ENCODE measurements at places on chromosomes 12 and 14.

- DNase-seq, result no peak
These were observed 3.0 kb upstream of the TCHP start for GRCh38 chr12:109897029-109897428.

DNA sequence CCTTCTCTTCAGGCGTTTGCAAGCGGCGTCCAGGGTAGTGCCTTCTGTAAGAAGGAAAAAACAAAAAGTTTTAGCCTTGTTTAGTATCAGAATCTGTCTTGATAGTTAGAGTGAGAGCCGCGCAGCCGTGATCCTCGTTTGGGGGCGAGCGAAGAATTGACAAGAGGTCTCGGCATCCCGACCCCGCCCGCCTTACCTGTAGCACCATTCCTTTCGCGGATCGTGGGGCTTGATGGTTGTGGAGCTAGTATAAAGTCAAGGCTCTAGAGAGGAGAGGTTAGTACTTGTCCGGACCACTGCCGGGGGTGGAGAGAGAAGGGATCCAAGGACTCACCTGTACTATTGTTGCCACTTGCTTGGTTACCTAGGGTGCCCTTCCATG, 494 bp downstream of the TMTC3 start:
- DNase-seq, result peak; percentile 16

GRCh38 chr12:95322326-95322725, 104.7 kb downstream of the VEZT start:
- DNase-seq, result no peak

DNA sequence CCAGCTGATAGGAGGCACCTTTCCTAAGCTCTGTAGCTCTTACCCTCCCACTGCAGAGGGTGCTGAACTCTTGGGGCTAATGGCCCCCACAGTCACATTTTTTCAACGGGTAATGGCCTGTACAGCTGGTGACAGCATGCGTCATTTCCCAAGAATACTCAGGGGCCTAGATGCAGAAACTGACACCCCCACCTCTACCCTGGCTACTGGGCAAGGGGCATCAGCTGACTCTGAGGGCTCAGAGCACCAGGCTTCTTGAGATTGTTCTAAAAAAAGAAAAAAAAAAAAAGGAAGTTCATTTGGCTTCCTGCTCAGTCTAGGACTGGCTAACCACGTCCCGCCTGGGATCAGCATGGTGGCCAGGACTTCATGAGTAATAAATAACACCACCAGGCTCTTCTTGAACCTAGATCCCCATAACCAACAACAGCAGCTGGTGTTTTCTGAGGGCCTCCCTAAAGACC, 35.2 kb downstream of the ZFP36L1 start:
- DNase-seq, result no peak

DNA sequence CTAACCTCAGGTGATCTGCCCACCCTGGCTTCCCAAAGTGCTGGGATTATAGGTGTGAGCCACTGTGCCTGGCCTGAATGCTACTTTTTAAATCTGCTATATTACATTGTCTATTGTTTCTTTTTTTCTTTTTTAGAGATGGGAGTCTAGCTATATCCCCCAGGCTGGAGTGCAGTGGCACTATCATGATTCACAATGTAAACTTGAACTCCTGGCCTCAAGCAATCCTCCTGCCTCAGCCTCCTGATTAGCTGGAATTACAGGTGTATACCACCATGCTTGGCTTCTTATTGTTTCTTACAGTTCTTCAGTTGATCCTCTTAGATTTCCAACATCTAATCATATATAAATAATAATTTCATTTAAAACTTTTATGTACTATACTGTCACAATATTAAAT, 15.3 kb upstream of the WDR20 start:
- no peak for DNase-seq

DNA sequence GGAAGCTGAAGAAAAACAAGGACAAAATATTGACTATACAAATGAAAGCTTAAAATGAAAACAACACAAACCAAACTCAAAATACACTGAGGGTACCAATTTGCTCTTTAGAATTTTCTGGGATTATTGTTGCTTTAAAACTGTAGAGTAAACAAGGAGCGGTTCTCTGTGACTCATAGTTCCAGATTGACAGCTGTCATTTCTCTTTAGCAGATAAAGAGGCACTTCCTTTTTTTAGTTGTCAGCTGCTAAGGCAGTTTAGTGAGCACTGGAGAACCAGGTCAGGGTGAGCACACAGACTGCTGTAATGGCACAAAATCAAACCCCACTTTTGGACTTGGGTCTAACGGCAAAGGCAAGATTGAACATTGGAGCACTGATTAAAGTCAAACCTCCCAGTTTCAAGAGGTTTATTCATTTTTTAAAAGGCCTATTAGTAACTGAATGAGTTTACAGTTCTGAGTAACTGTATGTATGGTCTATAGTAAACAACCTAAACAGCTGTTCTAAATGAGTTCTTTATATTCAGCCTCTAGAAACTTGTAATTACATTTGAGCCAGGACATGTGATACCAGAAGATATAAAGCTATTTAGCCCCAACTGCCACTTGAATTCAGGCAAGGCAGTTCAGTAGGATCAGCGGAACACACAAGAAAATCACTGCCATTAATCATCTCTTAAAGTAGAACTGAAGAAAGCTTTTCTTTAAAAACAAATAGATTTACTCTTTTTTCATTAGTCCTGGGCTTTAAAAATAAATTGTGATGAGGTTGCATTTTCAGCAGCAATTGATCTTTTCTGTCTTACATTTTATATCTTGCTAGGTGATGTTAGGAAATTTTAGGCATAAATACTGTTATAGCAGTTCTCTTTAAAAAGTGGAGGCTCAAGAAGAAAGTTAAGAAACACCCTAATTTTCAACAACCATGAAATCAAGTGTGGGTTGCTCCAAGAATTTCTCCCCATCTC, 71.7 kb upstream of the PRICKLE1 start:
- DNase-seq, result no peak

DNA sequence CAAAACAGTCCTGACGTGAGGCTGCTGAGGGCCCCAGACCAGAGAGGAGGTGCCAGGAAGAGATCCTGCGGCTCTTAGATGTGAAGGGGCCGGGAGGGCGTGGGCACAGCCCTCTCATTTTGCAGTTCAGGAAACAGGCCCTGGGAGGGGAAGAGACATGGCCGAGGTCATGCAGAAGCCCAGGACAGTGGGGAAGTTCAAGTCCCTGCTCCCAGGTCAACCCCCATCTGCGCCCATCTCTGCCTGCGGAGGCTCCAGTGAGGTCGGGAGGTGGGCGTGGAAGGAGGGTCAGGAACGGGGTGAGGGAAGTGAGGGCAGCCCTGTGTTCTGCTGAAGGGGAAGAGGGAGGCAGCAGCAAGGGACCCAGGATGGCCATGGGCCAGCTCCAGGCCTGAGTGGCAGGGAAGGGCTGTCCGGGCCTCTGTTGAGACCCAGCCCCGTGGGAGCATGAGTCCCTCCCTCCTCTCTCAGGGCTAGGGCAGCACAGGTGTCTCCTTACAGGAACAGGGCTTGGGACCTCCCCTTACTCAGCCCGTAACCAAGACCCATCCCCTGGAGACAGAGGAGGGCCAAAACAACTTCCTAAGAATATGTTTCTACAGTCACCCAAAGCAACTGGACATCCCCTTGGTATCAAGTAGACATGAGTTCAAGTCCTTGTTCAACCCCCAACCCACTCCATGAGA, 90.8 kb downstream of the LGMN start:
- DNase-seq, result no peak

- DNase-seq, result no peak
These were observed 344.7 kb upstream of the GARIN6 start for GRCh38 chr12:99302874-99303273.

DNA sequence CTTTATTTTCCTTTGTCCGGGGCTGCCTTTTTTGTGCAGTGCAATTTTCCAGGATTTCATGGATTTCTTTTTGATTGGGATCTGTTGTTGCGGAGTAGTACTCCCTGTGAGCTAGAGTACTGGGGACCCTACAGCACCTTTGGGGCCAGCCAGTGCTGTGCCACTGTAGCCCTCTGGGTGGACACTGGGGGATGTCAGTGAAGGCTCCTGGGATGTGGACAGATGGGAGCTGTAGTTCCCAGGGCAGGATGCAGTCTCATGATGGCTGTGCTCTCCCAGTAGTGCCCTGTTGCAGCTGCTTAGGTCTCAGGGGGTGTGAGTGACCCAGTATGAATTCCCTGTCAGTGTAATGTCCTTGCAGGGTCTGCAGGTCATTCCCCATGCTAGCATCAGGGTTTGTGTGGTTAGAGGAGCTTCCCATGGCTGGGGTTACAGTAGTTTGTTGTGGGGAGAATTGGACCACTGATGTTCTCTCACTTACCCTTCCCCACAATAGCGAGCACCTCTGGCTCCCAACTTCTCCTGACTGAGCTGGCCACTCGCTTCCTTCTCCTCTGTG, 72.2 kb downstream of the BRMS1L start:
- no peak for DNase-seq

DNA sequence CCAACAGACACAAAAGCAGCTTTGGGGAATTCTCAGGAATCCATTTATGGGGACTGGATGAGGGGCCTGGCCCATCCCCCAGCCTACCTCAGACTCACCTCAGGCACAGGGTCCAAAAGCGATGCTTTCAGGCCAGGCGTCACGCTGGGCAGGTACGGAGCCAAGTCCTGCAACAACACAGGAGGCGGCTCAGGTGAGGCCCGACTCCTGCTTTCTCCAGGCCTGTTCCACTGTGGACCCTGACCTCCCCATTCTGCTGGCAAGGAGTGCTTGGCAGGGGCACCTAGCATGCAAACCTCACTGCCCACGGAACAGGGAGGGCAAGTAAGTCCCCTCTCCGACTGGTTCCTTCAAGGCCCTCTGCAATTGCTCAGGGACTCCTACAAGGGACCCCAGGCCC, 28.6 kb upstream of the RAB35 start:
- no peak for DNase-seq

DNA sequence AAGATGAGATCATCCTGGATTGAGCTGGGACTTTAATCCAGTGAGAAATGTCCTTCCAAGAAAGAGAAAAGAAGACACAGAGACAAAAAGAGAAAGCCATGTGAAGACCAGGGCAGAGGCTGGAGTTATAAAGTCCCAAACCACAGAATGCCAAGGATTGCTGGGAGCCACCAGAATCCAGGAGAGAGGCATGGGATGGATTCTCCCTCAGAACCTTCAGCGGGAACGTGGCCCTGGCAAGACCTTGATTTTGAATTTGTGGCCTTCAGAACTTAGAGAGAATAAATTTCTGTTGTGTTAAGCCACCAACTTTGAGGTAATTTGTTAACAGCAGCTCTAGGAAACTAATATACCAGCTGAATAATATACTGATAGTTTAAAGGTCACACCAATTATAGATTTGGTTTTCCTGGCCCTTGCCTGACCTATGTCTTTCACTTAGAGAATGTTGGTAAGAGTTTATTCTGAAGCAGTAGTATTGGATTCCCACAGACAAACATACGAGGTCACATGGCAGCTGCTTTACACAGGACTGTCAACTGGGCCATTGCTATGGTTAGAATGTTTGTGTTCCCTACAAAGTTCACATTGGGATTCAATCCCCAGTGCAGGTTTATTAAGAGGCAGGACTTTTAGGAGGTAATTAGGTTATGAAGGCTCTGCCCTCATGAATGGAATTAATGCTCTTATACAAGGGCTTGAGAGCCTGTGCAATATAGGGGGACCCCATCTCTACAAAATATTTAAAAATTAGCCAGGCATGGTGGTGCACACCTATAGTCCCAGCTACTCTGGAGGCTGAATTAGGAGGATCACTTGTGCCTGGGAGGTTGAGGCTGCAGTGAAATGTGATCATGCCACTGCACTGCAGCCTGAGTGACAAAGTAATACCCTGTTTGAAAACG, 156.5 kb upstream of the EEA1 start:
- DNase-seq, result no peak

GRCh38 chr14:67999290-67999689, 179.7 kb downstream of the RAD51B start:
- DNase-seq, result no peak

DNA sequence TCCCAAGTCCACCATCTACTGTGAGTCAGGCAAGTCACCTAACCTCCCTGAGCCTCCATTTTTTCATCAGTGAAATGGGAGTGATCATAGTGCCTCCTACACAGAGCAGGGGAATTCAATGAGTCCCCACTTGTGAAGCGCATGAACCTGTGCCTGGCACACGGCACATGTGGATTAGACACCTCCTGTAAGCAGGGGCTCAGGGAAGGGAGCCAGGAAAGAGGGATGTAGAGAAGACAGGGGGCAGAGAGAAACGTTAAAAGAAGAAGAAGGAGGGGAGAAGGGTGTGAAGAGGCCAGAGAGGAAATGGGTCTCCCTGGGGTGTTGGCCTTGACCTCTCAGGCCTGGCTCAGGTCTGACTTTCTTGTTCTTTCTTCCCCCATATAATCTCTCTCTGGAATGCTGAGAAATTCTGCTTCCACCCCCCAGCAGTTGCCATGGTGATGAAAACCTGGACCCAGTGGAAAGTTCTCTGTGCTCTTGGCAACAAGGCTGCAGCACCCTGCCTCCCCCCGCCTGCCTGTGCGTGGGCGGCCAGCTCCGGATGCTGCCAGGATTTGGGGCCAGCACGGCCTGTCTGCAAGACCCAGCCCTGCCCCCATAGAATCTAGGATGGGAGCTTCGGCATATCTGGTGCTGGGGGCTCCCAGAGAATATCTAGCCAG, 94.5 kb downstream of the CALM1 start:
- DNase-seq, result no peak

- DNase-seq, result no peak
These were observed 733.0 kb downstream of the RPS29 start for GRCh38 chr14:48853159-48853558.

DNA sequence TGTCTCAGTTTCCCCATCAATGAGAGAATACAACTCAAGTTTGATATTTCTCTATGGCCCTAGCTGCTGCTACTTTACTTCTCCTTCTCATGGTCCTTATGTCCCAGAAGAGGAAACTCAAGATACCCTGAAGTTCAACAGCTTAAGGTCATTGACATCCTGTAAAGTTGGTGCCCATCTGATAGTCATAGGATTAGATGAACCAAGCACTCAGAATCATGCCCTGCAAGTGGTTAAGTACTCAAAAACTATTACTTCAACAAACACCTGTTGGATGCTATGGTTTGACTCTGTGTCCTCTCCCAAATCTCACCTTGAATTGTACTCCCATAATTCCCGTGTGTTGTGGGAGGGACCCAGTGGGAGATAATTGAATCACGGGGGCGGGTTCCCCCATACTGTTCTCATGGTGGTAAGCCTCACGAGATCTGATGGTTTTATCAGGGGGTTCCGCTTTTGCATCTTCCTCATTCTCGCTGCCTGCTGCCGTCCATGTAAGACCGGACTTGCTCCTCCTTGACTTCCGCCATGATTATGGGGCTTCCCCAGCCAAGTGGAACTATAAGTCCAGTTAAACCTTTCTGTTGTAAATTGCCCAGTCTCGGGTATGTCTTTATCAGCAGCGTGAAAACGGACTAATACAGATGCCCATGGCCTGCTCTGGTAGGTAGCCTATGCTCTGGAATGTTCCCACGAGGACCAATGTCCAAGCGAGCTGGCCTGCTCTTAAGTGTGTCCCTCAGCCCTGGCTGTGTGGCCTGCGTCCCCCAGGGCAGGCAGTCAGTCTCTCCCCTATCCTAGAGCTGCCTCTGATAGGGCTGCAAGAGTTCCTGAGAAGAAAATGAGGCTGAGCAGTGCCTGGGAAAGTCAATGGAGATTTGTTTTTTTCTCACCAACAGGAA, 18.1 kb downstream of the CAMKK2 start:
- no peak for DNase-seq

DNA sequence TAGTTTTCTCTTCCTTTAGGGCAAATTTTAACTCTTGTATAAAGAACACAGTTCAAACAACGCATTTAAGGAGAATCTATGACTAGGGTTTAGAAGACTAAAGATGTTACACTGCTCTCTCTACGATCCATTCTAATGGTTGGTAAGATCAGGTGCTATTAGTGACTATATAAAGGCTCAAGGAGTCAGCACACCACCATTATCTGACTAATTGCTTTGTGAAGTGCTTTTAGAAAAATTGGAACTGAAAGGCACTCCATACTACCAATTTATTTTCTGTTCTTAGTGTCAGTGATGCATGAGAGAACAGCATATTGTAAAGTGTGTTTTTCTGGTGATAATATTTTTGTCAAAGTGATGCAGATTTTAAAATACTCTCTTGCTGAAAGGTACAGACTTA, 136.8 kb downstream of the SYT1 start:
- no peak for DNase-seq

Data from activated T-cell treated with anti-CD3 and anti-CD28 coated beads for 24 hours (primary cell).